Stimulated activated CD8-positive, alpha-beta memory T cell treated with anti-CD3 and anti-CD28 coated beads, Interleukin-2, amount 100 ng/mL, for 1 hour (primary cell): ENCODE measurements at places on chromosomes 4 and X.

GRCh38 chr4:85738721-85739120 is 263.8 kb downstream of the ARHGAP24 start:
- no peak for DNase-seq

DNA sequence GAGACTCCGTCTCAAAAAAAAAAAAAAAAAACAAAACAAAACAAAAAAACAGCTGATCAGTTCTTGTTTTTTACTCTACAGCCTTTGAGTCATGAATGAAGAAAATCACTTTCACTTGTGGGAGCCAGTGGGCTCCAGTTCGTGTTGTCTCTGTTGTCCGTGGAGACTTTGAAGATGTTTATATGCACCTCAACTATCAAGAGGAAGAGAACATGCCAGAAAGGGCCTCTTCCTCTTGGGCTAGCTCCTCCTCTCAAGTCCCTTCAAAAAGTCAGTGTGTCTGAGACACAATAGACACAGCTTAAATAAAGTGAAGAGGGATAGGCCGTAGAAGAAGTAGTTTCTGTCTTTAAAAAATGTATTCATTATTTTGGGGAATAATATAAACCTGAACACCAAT is 182.7 kb downstream of the KDR start:
- DNase-seq: no peak

- no peak for DNase-seq
Measured at GRCh38 chr4:27692158-27692557, 831.5 kb downstream of the STIM2 start.

DNA sequence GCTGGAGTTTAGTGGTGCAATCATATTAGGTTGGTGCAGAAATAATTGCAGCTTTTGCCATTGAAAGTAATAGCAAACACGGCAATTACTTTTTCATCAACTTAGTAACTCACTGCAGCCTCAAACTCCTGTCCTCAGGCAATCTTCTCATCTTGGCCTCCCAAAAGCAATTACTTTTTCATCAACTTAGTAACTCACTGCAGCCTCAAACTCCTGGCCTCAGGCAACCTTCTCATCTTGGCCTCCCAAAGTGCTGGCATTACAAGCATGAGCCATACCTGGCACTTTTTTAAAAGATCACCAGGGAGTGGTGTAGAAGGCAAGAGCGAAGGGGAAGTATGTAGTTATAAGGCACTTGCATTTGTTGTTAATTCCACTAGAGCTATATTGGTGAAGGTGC is 491.1 kb upstream of the ADGRL3 start:
- no peak for DNase-seq

- DNase-seq: no peak
Measured at GRCh38 chr4:140116442-140117104, 37.4 kb downstream of the MAML3 start.

DNA sequence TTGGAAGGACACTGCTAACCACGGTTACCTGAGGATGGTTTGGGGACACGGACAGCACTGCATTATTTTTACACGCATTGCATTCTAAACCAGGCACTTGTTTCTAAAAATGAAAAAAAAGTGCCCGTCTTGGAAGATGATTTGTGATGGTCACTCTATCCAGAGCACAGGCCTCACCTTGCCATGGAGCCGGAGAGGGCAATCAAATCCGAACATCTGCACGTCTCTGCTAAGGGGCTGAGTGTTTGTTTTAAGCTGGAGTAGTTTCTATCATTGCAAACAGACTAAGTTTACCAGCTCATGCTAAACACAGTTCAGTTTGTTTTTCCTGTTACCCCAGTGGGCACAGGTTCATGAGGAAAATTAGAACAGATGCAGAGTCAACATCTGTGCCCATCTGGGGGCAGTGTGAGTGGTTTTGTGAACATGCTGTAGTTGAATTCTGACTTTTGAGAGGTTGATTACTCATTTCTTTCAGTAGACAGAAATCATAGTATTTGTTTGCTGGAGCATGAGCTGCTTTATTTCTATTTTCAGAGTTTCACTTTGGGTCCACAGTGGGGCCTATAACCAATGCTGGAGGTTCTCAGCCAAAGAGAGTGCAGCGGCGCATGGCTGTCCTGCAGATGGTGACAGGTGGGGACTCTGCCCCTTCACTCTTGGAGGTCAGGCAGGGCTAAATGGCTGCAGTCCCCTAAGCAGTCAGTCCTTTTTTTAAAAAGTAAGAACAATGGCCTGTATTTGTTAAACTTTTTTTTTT is 65.4 kb upstream of the ENPP6 start:
- no peak for DNase-seq

GRCh38 chr4:20944961-20945360 is 244.7 kb downstream of the PACRGL start:
- DNase-seq: no peak

DNA sequence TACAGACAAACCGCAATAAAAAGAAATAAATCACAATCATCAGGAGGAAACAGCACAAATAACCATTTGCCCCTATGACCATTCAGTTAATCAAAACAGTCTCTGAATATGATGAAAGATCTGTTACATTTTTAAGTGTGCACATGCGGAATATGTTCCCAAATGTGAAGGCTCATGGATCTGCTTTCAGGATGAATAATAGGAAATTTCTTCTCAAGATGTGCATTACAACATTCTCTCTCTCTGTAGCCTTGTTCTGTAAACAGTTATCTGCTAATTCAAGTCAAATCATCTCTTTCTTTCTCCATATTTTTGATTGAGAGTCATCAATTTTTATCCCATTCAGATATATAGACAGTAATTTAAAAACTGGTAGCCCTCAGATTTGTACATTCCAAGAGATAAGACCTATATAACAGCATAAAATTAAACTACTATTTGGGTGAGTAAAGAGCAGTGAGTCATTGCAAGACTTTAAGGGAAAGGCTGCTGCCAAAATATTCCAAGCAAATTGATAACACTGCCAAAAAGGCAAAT is 433.9 kb upstream of the ATOH1 start:
- no peak for DNase-seq

DNA sequence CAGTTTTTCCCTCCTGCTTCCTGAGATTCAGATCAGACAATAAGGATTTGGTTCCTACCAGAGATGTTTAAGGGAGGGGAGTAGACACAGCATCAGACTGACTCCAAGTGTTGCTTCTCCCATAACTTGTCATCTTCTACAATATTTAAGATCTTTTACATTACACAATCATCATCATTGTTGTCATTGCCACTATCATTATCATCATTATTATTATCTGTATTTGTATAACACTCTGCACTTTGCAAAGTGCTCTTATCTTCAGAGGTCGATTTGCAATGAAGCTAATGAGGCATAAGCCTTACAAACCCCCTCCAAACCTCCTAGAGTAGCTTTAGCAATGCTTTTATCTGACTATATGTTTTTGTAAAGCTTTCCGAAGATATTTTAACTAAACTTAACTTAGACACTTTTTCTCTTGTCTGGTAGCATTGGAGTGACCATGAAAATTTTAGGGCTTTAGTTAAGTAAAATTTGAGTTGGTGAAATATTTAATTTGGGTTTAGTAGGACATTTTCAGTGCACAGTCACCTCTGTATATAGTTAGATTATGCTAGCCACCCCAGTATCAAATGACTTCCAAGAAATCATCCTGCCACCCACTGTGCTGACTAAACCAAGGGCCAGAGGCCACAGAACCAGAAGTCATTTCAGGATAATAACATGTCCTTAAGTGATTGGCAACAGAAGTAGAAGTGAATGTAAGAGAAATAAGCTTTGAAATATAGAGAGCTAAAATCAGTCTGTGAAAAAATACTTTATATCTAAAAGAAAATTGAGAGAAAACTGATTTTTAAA is 124.2 kb upstream of the NRK start:
- no peak for DNase-seq

GRCh38 chr4:42716996-42717395 is 60.1 kb upstream of the ATP8A1 start:
- DNase-seq: no peak

DNA sequence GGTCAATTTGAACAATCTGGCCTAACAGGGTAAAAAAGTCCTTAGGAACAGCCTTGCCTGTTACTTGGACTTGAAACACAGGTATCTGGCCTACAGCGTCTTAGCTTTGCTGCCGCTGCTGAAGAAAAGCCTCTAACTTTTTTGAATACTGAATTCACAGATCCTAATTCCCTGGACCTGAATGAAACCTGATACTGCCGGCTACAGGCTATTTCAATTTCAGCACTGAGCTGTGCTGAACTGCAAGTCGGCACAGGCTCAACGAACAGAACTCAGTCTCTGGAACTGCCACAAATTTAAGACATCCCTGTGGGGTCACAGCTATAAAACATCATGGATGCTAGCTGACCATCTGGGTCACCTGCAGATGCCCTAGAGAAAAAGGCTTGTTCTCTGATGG is 7.2 kb downstream of the NR0B1 start:
- DNase-seq: no peak
